NCI-H1694 (cell line): ENCODE measurements at places on chromosomes 1 and 21.

- no peak for DNase-seq
These were observed 41.4 kb downstream of the RNF115 start for GRCh38 chr1:145782272-145783099.

DNA sequence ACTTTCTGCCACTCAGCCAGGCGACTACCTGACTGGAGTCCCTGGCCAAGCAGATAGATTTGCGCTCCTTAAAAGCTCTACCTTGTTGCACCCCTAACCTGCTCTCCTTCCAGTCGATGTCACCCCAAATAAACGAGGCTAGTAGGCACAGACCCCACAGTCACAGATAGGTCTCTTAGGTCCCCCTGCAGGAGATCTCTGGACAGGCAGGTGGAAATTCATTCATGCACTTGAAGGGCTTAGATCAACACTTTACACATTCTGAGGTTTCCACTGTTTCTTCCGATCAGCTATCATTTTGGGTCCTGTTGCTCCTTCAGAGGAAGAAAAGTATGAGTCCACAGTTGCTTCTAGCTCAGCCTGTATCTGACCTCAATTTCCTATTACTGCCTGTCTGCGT, 272.6 kb upstream of the FMN2 start:
- no peak for DNase-seq

- no peak for DNase-seq
These were observed 10.7 kb downstream of the AKIRIN1 start for GRCh38 chr1:39001516-39002421.

GRCh38 chr1:59487335-59488031, 190.6 kb downstream of the FGGY start:
- no peak for DNase-seq

DNA sequence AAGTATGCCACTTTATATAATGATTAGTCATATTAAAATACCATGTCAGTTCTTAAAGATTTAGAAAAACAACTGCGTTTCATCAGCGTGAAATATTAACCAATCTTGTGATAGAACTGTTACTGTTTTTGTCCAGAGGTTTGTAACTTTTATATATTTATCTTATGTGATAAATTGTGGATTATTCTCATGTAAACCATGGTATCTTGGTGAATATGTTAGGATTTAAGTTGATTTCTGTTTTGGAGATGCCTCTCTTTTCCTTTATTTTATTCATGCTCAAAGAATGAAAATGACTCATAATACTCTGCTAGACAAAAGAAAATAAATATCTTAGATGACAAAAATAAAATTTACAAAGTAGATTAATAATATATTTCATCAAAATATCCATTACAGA, 88.4 kb downstream of the ADGRL4 start:
- DNase-seq: no peak

DNA sequence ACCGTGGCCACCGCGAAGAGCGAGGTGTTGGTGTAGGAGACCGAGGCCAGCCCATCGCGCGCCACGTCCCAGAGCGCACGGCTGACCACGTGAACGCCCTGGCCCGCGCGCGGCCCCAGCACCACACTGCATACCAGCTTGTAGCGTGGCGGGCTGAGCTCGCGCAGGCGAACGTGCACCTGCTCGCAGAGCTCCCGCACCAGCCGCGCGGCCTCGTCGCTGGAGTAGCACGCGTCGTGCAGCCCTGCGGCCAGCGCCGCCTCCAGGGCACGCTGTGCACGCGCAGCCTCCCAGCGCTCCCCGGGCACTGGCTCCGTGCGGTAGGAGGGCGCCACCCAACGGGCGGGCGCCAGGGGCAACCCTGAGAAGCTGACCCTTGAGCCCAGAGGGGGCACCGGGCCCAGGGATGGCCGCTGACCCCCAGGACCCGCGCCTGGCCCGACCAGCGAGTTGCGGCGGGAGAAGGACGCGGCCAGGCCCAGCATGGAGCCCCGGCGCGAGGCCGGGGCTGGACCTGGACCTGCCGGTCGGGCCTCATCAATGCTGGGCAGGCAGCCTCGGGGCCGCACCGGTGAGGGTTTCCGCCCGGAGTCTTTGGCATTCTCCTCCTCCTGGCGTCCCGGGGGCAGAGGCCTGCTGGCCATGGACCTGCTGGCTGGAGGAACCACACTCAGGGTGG, 987 bp downstream of the DYNLT4 start:
- no peak for DNase-seq

DNA sequence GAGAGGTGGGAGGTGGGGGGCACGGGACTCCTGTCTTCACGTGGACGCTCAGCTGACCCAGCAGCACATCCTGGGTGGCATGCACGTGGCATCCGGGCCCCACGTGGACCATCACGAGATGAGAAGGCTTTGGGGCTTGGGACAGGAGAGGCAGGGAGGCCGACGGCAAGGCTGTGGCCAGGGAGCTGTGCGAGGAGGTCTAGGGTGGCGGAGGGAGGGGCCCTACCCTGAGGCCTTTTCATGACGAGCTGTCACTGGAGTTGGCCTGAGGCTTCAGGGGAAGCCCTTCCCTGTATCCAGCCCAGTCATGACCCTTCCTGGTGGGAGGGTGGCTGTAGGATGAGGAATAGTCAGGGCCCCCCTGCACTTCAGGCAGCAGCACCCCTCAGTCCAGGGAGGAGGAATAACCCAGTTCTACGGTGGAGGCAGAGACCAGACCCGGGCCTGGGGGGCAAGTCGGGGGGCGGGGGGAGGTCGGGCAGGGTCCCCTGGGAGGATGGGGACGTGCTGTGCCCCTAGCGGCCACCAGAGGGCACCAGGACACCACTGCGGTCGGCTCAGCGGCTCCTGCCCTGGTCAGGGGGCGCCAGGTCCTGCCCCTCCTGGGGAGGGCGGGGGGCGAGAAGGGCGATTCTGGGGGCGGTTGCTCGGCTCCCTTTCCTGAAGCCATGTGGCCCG, 2.0 kb upstream of the PERM1 start:
- DNase-seq: no peak

DNA sequence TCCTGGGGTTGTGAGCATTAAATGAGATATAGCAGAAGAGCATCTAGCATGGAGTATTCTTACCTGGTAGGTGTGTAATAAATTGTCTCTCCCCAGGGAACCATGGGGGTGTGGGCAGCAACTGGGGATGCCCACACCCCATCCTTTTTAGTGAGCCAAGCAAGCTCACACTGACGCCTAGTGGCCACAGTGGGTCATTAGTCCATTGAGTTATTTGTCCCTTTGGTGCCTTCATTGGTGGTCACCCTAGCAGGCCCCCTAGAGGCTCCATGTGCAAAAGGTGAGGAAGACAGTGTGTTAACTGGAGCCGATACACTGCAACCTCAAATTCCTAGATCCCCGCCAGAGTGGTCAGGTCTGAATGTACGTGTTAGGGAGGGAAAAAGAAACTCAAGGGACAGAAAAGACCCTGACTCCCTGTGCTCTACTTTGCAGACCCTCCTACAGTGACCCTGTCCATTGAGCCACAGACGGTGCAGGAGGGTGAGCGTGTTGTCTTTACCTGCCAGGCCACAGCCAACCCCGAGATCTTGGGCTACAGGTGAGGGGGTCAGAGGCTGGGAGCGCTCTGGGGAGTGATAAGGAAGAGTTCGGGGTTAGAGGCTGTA, 93.3 kb upstream of the CD1D start:
- DNase-seq: peak; percentile 71

DNA sequence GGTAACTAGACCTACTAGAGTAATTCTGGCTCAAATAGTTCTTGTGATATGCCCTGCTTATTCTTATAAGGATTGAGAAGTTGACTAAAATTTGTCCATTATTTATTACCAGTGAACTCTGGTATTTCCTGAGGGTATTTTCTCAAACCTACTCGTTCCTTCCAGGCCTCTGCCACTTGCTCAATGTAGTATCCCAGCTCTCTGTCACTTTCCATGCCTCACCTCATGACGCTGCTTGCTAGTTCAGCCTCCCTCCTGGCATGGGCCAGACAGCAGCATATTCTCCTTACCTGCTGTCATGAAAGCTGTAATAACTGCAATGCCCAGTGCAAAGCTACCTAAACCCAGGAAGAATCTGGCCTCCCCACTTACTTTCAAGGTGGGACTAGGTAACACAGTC, 602.9 kb upstream of the ADAMTS5 start:
- DNase-seq: no peak

DNA sequence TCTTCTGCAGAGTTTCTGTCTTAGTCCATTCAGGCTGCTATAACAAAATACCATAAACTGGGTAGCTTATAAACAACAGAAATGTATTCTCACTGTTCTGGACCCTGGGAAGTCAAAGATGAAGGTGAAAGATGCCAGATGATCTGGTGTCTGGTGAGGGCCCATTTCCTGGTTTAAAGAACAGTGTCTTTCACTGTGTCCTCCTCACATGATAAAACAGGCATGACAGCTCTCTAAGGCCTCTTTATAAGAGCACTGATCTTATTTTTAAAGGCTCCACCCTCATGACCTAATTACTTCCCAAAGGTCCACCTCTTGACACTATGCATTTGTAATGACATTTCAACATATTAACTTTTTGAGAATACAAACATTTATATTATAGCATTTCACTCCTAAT, 250.2 kb upstream of the ZRANB2 start:
- no peak for DNase-seq

DNA sequence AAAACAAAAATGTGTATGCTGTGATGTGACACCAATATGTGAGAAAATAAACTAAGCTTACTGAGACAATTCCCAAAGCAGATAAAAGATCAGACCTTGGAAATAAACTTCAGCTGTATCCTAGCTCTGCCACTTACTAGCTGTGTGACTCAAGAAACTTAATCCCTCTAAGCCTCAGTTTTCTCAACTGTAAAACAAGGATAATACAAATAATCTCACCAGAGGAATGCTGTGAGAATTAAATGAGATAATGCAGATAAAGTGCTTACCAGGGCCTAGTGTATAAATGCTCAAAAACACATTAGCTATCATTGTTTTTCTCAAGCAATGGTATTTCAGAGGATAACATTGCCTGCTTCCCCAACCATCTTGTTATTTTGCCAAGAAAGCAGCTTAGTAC, 2.1 kb downstream of the HEATR1 start:
- no peak for DNase-seq

- DNase-seq: no peak
These were observed 121.2 kb upstream of the KIAA0040 start for GRCh38 chr1:175313672-175314225.

DNA sequence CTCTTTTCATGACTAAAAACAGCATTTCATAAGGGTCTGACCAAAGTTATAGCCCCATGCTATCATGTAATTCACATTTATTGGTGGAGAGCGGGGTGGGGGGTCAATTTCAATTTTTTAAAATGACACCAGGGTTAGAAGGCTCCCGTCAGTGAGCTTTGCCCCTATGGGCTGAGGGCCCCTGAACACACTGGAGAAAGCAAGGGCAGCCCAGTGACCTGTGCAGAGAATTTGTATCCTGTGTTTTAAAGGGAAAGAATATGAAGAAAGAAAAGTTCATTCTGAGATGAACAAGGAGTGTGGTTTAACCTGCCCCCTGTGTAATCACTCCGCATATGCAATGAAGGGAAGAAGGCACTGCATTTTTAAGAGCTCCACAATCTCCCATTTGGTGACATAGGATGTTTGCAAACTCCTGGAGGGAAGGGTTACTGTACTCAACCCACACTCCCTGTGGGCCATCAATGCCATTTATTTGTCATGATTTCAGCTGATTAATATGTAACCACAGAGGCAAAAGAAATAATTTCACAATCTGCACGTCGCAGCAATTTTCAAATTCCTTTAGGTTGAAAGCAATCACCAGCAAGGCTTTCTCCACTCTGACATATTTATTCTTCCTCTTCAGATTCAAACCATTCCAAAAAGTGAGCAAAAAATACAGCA, 95.6 kb downstream of the ZNF281 start:
- no peak for DNase-seq

DNA sequence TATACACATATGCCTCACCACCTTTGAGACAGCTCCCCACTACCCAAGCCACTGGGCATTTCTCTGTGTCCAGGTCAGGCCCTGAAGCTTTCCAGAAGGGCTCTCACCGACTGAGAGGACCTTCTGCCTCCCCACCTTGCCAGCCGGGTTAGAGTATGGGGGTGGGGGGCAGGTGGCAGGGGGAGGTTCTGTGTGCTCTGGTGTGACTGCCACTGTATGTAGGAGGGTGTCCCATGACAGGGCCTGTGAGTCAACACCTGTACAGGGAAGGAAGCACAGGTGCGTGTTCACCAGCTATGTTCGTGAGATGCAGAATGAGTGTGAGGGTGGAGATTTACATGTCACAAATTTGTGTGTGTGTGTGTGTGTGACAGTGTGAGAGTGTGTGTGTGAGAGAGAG, 7.0 kb downstream of the AHDC1 start:
- DNase-seq: no peak

DNA sequence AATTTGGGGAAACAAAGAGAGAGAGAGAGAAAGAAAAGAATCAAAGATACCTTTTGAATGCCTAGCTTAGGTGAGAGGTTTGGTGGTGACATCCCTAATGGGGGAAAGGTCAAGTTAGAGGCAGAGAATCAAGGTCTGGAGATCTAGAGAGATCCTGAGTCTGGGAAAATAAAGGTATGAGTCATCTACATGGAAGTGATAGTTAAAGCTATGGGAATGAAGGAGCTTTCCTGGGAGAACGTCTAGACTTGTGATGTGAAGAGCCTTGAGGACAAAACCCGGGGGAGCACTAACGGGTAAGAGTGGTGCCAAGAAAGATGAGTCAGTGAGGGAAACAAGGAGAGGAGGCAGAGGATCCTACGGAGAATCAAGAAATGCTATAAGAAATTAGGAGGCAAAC, 110.8 kb upstream of the RUNX1 start:
- DNase-seq: no peak

GRCh38 chr1:15957221-15958095, 18.4 kb downstream of the ZBTB17 start:
- no peak for DNase-seq

GRCh38 chr1:52680353-52680752, 17.8 kb downstream of the COA7 start:
- DNase-seq: no peak

GRCh38 chr1:151012684-151013471, 4.6 kb downstream of the PRUNE1 start:
- DNase-seq: no peak

GRCh38 chr1:247266053-247266452, 10.2 kb downstream of the VN1R5 start:
- DNase-seq: no peak

- DNase-seq: no peak
These were observed 130.6 kb downstream of the PLPP3 start for GRCh38 chr1:56448529-56449300.

DNA sequence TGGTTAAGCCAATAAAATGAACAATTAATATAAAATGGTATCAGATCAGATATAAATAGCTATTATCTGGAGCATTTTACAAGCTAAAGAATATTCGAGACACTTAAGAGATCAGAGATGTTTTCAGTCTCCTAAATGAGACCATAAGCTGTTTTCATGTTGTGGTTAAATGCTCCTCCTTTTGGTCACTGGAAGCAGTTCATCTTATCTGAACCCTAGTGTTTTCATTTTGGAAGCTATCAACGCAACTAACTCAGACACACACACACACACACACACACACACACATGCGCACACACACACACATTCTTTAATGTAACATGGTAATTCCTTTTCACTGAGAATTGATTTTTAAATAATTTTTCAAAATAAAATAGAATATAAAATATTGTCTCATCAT, 10.0 kb upstream of the LRRC8C start:
- DNase-seq: no peak

DNA sequence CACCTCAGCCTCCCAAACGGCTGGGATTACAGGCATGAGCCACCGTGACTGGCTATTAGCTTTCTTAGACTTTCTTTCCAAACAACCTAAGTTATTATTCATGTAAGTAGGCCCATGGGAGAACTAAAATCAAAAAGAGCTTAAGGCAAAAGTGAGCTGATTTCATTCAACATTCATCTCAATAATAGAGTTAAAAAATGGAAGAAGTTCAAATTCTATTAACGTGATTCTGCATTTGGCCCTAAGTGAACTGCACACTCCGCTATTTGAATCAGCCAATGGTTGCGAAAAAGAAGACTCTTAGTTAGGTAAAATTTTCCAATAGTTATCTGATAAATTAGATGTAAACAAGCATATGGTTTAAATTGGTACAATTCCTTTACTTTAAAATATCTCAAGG, 68.6 kb upstream of the WARS2 start:
- no peak for DNase-seq
